ENCODE measurements at places on chromosomes 4 and X.

DNA sequence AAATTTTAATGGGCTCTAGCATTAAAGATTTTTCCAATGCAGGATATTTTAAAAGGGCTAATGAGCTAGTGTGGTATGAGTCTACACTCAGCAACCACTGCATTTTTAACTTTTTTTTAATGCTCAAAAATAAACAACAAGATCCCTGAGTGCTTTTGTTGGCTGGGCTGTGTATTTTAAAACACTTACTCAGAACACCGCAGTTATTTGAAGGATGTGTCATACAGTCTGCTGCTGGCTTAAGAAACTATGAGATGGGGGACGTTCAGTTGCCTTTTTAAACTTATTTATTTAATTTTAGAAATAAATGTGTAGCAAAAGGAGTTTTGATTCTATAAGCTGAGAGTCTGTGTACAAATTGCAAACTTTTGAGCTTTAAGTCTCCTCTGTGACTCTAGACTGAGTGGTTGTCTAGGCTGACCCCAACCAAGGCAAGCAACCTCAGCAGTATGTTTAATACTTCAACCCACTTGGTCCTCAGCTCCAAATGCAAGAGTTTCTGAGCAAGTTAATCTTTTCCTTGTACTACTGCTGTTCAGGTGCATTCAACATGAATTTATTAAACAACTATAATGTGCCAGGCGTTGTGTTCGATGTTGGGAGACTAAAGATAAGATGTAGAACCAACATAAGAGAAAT lies 278.6 kb upstream of the DIPK2B start:
- no peak for DNase-seq

GRCh38 chr4:81378386-81378785 lies 93.3 kb downstream of the RASGEF1B start:
- DNase-seq: no peak

- DNase-seq: no peak
Observed at GRCh38 chrX:149313871-149314371, 191.2 kb downstream of the IDS start.

DNA sequence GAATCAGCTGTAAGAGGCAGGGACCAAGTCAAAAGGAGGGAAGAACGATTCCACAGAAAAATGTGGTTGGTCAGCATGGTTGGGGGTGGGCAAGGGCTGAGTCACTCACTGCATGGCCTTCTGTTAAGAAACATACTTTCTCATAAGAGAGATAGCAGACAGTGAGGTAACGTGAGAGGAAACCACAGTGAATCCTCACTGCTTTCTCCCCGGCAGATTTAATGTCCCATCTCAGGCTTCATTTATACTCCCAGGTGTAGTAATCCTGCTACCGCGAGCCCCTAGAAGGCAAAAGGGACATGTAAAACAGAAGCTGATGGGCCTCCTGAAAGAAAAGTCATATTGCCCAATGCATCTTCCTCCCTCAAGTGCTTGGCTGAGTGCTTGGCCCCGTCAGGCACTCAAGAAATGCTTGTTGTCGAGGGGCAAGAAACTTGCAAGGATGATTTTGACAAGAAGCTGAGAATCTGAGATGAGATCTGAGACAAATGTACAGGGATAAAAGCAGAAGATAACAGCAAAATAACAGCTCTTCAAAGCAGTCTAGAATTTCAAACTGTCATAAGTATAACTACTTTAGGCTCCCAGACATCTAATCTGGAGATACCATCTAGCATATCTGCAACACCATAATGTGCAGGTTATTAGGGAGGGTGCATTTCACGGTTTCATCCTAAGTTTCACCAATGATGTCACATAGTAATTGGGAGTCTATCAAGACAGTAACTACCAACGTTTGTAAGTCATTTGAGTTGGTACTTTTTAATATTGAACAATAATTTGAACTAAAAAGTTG lies 40.2 kb downstream of the SH3KBP1 start:
- DNase-seq: no peak

DNA sequence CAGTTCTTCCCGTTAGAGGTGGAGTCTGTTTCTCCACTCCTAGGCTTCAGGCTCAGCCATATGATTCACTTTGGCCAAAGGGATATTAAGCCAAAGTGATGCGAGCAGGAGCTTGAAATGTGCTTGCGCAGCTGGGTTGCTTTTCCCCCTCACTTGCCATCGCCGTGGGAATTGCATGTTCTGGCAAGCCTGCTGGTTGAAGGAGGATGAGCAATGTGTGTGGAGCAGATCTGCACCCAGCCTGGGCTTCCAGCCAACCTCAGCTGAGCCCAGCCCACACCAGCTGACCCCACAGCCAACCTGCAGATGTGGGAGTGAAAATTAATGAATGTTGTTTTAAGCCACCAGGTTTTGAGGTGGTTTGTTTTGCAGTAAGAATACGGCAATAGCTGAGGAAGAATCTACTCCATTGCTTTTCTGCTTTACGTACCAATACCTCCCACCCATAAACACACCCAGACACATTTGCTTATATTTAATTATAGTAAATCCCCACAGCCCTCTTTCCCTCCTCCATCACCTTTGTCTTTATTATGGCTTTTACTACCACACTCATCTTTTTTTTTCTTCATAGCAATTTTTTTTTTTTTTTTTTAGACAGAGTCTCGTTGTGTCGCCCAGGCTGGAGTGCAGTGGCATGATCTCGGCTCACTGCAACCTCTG lies 132.8 kb upstream of the FUNDC1 start:
- DNase-seq: no peak

- DNase-seq: no peak
Observed at GRCh38 chr4:53852343-53852742, 212.1 kb downstream of the CHIC2 start.

DNA sequence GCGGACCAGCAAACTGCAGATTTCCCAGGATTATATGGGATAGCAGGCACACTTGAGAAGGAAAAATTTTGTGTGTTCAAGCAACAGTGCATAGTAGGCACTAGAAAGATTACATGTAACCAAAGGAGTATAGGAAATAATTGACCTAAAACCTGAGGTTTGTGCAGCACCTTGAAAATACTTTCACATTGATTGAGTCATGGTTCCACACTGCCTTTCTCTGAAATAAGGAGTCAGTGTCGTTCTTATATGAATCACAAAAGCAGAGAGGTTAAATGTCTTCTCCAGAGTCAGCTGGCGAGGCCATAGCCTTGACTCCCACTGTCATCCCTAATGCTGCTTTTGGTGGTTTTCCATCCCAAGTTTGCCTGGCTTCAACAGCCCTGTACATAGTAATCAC lies 138.9 kb downstream of the SOWAHB start:
- no peak for DNase-seq

- no peak for DNase-seq
Observed at GRCh38 chrX:110135618-110136017, 132.7 kb downstream of the TMEM164 start.

GRCh38 chr4:48127231-48127630 lies 6.8 kb downstream of the TXK start:
- DNase-seq: no peak

DNA sequence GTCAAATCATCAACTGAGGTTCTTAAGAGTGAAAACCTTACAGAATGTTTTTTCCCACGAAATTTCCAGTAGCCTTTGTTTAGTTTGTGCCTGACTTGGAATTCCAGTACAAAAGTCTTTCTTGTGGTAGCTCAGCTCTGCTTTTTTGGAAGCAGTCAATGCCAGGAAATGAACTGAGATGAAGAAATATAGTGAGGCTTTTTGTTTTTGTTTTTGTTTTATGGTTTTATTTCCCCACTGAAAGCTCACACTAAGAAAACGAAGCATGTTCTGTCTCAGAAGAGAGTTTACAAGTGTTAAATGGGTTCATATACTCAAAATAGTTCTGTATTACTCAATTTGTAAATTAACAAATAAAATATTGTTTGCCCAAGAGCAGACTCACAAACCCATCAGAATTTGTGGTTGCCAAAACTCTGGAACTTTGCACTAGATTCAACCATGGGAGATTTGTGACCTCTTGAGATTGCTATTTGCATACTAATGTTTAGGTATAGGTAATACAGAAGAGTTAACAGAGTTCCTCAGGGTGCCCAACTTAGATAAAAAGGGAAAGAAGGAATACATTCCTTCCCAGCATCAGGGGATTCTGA lies 1060.8 kb downstream of the FAT4 start:
- no peak for DNase-seq

DNA sequence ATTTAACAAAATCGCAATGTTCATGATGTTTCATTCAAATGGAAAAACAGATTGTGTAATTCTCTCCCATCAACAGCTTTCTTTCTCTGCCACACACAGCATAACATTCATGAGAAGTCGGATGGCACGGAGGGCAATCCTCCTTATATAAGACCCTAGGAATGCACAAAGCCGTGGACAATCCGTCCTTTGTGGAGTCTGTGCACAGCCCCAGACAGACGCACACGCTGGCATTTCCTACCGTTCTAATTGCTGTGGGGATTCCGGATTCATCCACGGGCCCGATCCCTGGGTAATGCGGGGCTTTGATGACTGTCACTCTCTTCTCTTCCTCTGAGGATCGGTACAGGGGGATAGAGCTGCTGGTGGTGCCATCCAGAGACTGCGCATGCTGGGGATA lies 121.9 kb upstream of the PDLIM3 start:
- DNase-seq: no peak

GRCh38 chr4:90198086-90198847 lies 71.1 kb downstream of the CCSER1 start:
- DNase-seq: no peak

- no peak for DNase-seq
Observed at GRCh38 chrX:131944936-131945902, 77.9 kb upstream of the STK26 start.

- no peak for DNase-seq
Observed at GRCh38 chr4:24248674-24249630, 335.4 kb downstream of the DHX15 start.

DNA sequence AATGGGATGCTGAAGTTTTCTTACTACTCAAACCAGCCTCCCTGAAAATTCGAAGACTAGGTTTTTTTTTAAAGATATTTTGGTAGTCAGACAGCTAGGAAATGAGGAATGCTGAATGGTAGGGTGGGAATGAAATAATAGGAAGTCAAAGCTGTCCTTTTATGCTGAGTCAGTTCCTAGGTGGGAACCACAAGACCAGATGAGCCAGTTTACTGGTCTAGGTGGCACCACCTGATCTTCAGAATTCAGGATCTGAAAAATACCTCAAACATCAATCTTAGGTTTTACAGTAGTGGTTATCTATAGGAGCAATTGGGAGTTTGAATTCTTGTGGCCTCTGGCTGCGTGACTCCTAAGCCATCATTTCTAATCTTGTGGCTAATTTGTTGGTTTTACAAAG lies 183.1 kb upstream of the GALNT7 start:
- DNase-seq: no peak

GRCh38 chr4:7442574-7443162 lies 7.9 kb upstream of the PSAPL1 start:
- DNase-seq: no peak

DNA sequence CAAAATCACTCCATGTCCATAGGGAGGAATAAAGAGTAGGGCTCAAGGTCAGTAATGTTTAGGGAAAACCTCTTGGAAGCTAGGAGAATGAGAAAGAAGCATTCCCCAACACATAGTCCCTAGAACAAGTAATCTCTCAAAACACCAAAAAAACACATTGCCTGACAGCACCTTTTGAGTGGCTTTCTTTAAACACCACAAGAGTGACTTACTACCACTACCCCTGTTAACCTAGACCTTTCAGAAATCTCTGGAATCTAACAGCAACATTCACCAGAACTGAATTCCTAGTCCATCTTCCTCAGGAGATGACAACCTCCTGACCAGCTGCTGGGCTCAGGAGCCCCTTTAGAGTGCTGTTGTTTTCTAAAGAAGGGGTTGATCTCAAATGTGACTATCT lies 142.2 kb downstream of the SOWAHB start:
- DNase-seq: no peak

- no peak for DNase-seq
Observed at GRCh38 chr4:2923141-2923551, 40.1 kb downstream of the NOP14 start.

GRCh38 chr4:9924750-9925149 lies 96.5 kb downstream of the SLC2A9 start:
- no peak for DNase-seq

DNA sequence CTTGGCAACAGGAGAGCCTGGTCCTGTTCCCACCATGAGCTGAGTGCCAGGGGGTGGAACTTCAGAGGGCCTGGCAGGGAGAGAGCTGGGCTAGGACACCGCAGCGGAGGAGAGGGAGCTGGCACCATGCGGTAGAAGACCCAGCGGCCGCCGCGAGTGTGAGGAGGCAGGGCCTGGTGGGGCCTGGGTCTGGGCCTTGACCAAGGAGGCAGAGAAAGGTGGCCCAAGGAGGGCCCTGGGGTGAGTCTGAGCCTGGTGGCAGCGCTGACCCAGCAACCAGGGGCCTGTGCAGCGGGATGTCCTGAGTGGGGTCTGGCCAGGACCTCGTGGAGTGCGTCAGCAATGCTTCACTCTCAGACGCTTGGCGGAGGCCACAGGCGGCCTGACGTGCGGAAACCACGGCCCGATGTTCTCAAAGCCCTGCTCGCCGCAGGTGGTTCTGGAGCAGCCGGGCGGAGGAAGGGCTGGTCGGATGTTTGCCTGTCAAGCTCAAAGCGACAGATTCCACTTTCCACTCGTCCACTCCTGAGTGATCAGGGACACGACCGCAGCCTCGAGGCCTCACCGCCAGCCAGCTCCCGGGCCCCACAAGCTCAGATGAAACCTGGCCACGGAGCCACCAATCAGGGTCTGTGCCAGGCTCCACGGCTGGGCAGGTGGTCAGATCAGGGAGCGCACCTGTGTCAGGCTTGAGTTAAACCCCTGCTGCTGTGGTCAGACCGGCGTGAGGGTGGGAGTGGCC lies 20.8 kb downstream of the ATP5ME start:
- DNase-seq: no peak

DNA sequence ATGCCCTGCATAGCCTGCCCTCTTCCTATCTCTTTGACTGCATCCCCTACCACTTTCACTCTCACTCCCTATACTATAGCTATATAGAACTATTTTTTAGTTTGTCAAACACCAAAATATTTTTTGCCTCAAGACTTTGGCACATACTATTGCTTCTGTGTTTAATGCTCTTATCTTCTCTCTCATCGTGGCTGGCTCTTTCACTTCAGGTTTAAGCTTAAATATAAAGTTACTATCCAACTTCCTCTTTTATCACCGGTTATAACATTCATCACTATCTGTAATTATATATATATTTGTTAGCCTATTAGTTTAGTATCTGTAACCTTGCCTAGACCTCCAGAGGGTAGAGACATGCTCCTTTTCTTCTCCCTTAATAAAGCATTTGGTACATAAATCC lies 11.5 kb upstream of the HMGB2 start:
- no peak for DNase-seq

DNA sequence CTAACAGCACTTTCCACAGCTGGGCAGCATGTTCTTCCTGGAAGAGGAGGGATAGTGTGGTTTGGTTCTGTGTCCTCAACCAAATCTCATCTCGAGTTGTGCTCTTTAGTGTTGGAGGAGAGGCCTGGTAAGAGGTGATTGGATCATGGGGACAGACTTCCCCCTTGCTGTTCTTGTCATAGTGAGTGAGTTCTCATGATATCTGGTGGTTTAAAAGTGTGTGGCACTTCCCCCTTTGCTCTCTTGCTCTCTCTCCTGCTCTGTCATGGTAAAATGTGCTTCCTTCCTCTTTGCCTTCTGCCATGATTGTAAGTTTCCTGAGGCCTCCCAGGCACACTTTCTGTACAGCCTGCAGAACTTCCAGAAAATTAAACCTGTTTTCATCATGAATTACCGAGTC lies 133.7 kb upstream of the NDP start:
- DNase-seq: no peak

GRCh38 chrX:108029928-108030711 lies 14.7 kb upstream of the VSIG1 start:
- DNase-seq: no peak

- DNase-seq: no peak
Observed at GRCh38 chrX:38871129-38872029, 70.1 kb downstream of the MID1IP1 start.

- DNase-seq: no peak
Observed at GRCh38 chrX:122565952-122566351, 618.1 kb upstream of the GRIA3 start.

GRCh38 chr4:148415500-148415899 lies 26.7 kb downstream of the NR3C2 start:
- DNase-seq: no peak
